NB4 (cell line): ENCODE measurements at places on chromosomes 3 and 15.

DNA sequence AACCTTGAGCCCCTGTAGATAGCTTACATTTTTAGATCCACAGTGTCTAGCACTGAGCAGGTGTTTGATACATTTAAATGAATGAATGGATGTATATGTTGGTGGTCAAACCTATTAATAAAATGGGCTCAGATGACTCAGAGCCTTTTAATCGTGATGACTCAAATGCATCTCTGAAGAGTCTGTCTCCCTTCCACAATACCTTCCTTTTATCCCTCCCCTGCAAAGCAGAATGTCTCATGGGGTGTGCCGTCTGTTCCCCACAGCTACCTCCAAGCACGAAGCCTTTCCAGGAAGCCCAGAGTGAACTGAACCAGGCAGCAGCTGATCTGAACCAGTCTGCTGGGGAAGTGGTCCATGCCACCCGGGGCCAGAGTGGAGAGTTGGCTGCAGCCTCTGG is 303.5 kb upstream of the TPM1 start:
- DNase-seq, result no peak

- DNase-seq, result no peak
Observed at GRCh38 chr15:35618260-35619188, 72.6 kb upstream of the DPH6 start.

DNA sequence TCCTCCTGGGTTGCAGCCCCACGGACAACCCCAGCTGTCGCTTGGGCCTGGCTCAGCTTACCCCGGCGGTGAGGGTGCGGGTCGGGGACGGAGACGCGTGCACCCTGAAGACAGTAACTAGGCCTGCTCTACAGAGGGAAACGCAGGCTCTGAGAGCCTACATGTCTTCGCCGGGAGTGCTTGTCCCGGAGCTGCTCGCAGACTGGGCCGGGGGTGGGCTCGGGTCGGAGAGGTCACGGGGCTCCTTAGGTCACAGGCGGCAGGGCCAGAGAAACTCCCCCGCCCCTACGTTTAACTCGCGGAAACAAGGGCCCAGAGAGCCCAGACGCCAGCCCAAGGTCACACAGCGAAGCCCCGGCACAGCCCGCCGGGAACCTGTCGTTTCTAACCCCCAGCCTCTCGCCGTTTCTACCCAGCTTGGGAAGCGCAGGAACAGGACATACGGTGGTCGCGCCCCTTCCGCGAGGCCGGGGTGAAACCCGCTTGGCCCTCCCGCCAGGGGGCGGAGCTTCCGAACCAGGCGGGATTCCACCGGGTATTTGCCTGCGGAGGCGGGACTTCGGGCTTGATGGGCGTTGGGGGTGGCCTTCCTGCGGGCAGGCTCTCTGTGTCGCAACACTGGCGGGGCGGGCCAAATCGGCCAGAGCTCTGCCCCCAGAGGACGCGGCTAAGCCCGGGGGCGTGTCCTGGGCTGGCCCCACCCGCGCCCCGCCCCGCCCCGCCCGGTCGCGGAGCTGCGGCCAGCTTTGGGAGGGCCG is at the start of gene HDAC11:
HDAC11 (plus strand) TSS at position 725 of the 758 bp plus-strand sequence. CDS start 42 bp downstream, outside the sequence.
- peak; percentile 96 for DNase-seq

DNA sequence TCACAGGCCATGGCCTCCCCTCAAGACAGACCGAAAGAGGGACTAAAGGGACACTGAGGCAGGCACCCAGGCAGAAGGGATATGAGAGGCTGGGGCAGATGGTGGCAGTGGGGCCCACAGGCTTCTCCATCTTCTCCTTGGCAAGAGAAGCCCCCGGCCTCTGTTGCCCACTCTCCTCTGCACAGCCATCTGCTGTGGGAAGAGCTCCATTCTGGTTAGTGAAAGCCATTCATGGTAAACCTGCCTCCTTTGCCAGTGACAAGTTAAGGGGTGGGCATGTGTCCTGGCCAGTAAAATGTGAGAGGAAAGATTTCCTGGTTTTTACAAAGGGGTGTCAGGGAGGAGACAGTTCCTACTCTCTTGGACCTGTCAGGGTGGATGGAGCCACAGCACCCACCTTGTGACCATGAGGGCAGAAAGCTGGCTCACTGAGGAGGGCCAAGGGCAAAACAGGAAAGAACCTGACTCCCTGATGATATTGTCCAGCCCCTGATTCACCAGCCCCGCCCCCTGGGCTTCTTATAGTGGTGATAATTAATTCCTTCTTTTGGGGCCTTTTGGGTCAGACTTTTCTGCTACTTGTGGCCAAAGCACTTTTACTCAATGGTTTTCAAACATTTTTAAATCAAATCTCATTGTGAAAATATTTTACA is 130.4 kb upstream of the SMAD3 start:
- DNase-seq, result no peak

DNA sequence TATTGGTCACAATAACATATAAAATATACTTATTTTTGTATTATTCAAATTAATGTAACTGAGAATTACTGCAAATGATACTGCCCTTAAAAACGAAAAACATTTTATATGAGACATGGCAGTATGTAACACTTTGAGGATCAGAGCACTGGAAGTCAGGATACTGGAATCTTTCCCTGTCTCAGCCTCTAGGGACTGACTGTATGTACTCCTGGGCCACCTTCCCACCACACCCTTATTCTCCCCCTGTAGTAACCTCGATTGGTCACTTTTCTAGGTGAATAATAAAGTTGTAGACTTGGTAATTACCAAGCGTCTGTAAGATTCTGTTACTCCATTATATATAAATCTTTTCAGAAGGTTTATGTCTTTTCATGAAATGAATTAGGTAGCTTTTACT is 43.0 kb downstream of the LRRC49 start:
- DNase-seq, result no peak

DNA sequence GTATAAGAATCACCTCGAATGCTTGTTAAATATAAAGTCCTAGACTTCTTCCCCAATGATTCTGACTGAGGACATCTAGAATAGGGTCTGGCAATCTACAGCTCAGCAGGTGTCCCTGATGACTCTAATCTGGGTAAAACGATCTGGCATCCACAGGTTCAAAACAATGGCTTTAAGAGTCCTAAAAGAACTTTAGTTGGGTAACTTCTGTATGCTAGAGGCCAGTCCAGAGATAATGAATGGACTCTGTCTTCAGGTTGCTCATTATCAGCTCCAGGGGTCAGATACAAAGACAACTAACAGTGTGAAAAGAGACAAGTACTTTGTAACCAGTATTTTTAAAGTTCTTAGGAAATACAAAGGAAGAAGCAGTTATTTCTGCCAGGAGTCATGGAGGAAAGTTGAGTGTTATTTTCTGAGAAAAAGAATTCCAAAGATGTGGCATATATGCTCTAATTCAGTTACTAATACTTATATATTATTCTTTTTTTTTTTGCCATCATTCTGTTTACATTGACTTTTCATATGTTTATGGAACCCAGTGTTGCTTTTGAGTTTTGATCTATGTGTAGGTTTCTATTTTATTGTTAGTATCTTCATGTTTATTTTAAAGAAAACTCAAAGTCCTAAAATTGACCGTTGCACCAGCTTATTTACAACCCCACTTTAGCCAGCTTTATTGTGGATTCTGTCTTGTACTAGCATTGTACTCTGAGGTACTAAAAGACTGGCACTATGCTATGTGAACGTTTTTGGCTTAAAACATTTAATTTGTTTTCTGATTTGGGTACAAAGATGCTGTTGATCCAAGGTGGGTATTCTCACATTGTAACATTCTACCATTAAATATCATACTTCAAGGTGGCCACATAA is 3.1 kb upstream of the GPR15 start:
- no peak for DNase-seq

DNA sequence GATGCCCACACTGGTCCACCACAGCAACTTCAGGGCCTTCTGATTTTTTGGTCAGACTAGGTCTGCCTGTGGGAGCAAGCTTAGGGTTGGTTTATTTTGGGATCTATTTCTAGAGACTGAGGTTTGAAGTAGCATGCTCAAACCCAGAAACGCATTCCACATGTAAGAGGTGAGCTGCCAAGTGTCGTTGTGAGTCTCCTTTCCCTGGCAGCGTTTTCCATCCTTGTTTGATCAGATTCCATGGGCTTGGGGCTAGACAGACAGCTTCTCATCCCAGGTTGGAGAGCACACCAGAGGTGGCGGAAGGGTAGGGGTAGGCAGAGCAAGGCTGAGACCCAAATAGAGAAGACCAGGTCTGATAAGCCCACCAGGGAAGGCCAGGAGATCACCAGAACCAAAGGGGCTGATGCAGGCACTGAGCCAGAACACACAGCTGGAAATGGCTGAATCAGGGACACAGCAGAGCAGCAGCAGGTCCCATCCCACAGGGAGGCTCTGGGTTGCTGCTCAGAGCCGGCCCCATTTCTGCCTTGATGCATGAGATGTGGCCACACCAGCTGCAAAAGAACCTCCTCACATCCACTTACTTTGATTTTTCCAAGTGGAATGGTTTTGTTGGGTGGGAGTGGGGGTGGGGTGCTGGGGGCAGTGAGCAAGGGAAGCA is 186.8 kb downstream of the THSD4 start:
- no peak for DNase-seq

GRCh38 chr3:16290007-16290826 is 25.2 kb downstream of the OXNAD1 start:
- DNase-seq, result peak; percentile 64

DNA sequence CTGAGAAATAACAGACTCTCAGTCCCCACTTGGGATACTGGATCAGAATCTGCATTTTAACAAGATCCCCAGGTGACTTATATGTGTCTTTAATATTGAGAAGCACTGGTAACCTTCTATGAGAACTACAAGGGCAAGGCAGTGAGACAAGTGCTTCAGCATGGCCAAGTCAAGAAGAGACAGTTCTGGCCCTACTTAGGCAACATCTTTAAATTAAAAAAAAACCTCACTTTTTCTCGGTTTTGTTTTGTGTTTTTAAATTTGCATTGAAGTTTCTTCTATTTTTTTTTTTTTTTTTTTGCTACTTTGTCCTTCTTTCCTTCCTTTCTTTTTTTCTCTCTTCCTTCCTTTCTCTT is 42.5 kb upstream of the SPTSSB start:
- no peak for DNase-seq

DNA sequence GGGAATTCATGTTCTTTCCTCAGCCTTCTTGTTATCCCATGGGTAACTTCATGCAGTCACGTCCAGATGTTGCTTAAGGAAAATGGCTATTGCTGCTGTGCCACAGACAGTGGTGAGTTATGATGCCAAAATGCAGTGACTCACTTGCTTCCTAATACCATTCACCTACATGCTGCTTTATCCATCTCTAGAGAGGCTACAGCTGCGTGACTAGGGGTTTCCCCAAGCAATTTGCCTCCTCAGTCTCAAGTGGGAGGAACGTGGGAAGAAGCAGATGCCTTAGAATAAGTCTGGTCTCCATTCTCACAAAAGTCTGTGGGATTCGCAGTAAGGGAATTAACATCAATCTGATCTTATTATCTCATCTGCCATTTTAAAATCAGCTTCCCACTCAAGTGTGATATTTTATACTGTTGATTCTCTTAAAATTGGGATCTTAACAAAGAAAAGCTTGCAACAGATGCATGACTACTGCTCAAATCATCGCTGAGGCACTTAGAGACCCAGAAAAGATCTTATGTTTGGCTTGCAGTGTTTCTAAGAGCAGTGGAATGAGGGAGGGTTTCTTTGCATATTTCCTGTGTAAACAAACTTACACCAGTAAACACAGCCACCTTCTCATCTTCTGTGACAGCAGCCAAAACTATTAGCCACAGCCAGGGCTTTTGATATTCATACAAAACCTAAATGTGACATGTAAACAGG is 62.0 kb upstream of the ACP3 start:
- no peak for DNase-seq

DNA sequence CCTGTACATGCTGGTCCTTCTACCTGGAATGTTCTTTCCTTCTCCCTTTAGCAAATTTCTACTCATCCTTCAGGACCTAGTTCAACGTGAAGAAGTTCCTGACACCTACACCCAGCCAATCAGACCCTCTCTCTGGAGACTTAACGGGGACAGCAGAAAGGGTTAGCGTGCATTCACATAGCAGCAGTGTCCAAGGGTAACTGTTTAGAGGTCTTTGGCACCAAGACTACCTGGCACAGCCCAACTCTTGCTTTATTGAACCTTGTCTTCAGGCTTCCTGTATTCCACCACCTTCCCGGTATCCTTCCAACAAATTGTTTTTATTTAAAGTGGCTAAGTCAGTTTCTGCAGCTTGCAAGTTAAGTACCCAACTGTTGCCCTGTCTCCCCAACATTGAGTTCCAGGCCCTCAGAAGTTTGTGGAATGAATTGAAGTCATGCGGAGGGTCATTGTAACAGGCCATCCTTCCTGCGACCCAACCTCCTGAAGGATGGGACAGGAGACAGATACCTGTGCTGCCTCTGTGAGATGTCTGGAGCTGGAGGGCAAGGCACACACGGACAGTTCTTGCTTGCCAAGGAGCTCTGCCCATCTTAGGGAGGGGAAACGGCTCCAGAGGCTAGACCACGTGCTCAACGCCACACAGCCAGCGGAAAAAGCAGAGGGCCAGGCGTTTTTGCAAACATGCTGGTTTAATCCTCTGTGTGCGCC is 14.4 kb upstream of the WNT7A start:
- no peak for DNase-seq

GRCh38 chr3:4314688-4315087 is 11.5 kb downstream of the SETMAR start:
- no peak for DNase-seq

- no peak for DNase-seq
Observed at GRCh38 chr3:51337666-51338065, 47.4 kb upstream of the MANF start.

DNA sequence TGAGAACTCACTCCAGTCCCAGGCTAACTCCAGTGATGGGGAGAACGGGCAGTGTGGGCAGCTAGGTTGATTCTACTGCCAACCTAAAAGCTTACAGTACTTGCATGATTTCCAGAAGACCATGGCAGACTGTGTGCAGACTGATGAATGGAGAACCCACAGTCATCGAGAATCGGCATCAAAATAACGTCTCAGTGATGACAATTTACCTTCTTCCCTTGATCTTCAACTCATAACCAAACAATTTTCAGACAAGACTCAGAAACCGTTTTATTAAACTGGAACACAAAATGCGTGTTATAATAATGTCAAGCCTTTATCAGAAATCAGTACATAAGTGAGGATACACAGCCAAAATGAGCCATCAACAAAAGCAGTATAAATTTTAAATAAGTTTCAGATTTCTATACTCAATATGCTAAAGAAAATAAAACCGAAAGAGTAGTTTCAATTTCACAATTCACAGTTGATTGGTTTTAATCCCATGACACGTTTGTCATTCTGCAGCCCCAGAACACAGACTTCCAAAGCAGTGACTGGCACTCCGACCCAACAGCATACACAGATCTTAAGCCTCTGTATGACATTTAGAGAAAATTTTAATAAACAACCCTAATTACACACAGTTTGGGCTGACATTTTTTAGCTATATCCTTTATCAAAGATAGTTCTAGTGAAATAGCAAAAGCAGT is 54.5 kb downstream of the ZMAT3 start:
- DNase-seq, result no peak
